ENCODE measurements at places on chromosomes 5 and 9. TPM values are rescaled to one million over a fixed set of nuclear protein-coding genes. Genes with fewer than 3 reads are reported as not detected.

Gene IFNB1
- 5.8 TPM for total RNA-seq

Gene RLN2
- 2.4 TPM for total RNA-seq

Gene TAF11L14
- total RNA-seq, result 9.4 TPM

Gene SLC34A1
- 2.2 TPM for total RNA-seq

Gene TIFAB
- 0.24 TPM for total RNA-seq

Gene FOXE1
- 1.2 TPM for total RNA-seq

Gene WDR38
- total RNA-seq, result not detected

Gene CDKN2B-AS1
- 19.5 TPM for total RNA-seq

Gene NSMF
- total RNA-seq, result 8.7 TPM

Gene GLDC
- 3.4 TPM for total RNA-seq

Gene GPX8
- 135 TPM for total RNA-seq

Gene PTPRD
- total RNA-seq, result 29.1 TPM

Gene SMIM3
- 59.5 TPM for total RNA-seq

Gene CARD6
- 5.1 TPM for total RNA-seq

Gene MORN5
- 23.1 TPM for total RNA-seq

Gene IFNA17
- 3.1 TPM for total RNA-seq

Gene DBN1
- 83.3 TPM for total RNA-seq

Gene LMNB1
- 8.2 TPM for total RNA-seq

Gene RNF130
- total RNA-seq, result 73.9 TPM

Gene DDX4
- total RNA-seq, result 4.1 TPM

Gene EIF4E1B
- 5.3 TPM for total RNA-seq

Gene ACER2
- 2.2 TPM for total RNA-seq

Gene HAVCR2
- total RNA-seq, result 19.7 TPM

Gene EMB
- total RNA-seq, result 7.7 TPM

Gene PCDHB6
- total RNA-seq, result 1.9 TPM

Gene GARIN3
- total RNA-seq, result not detected

Gene PCDHA6
- 3.1 TPM for total RNA-seq

Gene ANAPC2
- total RNA-seq, result 18.3 TPM

Gene PTPN3
- 2.9 TPM for total RNA-seq

Gene PIP5K1B
- total RNA-seq, result 14.9 TPM

Gene PRXL2C
- 17.8 TPM for total RNA-seq

Gene HAND1
- 2.6 TPM for total RNA-seq

Gene INSL6
- 6.3 TPM for total RNA-seq

Gene CDC20B
- total RNA-seq, result 0.96 TPM

Gene RFX3
- 11.3 TPM for total RNA-seq
